Activated CD8-positive, alpha-beta memory T cell treated with anti-CD3 and anti-CD28 coated beads for 1 hour (primary cell): ENCODE measurements at places on chromosomes 3 and 15.

- no peak for DNase-seq
These were observed 99.5 kb downstream of the ZNF621 start for GRCh38 chr3:40624189-40624769.

- DNase-seq: no peak
These were observed 25.6 kb downstream of the TMEM207 start for GRCh38 chr3:190424108-190424477.

DNA sequence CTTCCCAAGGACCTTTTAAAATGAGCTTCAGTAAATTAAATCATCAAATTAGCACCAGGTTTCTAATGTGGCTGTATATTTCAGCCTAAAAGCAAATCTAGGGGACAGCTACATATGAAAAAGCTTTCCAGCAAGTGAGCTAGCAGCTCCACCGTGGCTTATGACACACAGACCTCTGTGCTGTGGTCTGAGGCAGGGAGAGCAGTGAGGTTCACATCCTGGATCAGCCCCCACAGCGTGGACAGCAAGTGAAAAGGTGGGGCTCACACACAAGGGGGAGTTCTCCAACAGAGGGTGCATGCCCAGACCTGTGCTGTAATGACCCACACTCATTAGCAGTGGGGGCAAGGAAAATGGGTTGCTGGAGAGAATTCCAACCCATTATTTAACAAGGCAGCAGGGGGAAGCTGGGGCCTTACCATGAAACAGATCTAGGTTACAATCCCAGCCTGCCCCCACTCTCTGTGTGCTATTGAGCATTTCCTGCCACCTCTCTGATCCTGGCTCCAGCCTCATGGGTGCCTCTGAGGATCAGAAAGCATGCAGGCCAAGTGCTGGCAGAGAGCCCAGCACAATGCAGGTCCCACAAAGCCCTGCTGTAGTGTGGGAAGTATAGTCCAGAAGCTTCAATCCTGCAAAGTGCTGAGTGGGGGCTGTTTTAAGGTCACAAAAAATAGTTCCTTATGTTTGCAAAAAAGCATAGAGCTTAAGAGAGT, 48.2 kb downstream of the RASGRF1 start:
- DNase-seq: no peak

DNA sequence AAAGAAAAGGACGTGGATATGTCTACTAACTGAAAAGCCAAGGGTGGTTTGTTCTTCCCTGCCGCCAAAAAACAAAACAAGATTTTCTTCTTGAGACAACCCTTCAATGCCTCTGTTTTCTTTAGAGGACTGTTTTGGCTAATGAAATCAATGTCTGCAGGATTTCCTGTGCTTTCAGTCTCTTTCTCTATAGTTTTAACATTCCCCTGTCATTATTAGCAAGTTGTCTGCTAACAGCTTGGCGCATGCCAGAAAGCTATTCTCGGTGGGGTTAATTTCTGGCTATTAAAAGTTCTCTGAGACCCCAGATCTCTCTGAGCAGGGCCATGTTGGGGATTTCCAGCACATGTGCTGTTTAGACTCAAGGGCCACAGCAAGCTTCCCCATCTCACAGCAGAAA, 56.7 kb downstream of the ITPR1 start:
- DNase-seq: no peak

DNA sequence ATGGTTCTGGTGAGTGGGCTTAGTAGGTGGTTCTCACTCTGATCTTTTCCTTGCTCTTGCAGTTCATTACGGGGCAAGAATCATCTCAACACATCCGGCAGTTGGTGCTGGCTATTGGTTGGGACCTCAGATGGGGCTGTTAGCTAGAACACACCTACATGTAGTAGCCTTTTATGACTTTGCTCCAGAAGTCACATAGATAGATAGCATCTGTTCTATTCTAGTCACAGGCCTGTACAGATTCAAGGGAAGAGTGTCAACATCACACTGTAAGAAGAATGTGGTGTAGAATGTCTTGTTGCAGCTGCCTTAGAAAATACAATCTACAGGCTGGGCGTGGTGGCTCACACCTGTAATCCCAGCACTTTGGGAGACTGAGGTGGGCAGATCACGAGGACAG, 15.1 kb downstream of the RAB5A start:
- no peak for DNase-seq

DNA sequence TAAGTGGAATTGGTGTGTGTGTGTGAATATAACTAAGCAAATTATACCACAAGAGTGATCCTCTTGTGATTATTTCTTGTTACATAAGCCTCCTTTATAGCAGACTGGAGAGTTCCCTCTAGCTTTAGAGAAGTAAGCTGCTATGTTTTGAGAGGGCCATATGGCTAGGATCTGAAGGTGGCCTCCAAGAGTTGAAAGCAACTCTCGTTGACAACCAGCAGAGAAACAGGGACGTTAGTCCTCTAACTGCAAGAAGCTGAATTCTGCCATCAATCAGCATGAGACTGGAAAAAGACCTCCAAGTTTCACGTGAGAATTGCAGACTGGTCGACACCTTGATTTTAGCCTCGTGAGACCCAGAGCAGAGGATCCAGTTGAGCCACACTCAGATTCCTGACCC, 278.5 kb upstream of the ZNF717 start:
- no peak for DNase-seq

DNA sequence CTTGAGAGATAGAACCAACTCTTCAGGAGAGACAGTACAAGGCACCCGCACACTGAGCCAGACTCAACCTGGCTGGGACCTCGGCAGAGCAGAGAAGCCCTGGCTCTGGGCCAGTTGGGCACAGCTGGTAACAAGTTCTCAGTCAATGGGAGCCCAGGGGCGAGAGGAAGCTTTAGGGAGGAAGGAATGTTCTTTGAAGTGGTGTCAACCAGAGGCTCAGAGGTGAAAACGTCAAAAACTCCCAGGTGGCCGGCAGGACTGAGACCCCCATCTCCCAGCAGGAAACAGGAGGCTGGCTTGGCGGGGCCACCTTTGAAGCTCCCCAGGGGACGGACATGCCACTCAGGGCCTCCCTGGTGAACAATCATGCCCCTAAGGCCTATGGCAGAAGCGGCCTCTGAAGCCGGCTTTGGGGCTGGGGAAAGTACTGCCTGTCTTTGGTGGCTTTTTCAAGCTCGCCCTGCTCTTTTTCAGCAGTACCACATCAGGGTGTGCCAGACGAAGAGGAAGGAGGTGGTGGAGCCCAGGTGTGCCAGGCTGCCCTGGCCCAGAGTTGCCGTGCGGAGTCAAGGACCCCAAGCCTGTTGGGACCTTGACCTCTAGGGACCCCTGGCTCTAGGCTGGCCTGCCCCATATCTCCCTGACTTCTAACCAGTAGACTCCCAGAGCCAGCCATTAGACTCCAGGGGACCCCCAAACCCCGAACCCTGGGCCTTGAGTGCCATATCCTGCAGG, 16.7 kb upstream of the TBC1D21 start:
- no peak for DNase-seq

DNA sequence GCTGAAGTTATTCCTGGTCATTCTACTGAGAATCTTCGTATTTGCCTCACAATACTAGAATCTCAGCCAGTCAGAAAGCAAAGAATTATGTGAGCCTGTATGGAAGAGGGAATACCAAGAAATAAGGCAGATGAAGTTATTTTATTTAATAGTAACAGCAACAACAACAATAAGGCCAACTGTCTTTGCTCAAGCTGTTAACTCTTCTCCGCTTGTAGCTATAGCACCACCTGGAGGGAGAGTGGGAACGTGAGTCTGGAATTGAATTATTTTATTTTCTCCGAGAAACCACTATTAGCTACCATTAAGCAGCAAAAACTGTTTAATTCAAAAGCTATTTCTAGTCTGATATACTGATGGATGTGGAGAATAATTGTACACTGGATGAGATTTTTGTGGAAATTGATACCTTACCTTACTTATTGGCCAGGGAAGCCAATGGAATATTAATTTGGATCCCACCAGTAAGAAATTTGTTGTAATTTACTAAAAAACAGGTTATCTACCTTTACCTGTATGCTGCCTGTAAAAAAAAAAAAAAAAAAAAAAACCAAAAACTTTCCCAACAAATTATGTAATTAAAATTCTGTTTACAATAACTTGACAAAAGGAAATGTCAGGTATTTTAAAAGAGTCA, 50.1 kb downstream of the CALML4 start:
- no peak for DNase-seq

GRCh38 chr15:65723876-65724275, 68.2 kb downstream of the DENND4A start:
- no peak for DNase-seq

GRCh38 chr3:23395115-23395514, 192.0 kb downstream of the UBE2E2 start:
- DNase-seq: no peak

- no peak for DNase-seq
These were observed 51.4 kb downstream of the PCOLCE2 start for GRCh38 chr3:142837526-142837925.

GRCh38 chr3:188041895-188042294, 112.1 kb upstream of the LPP start:
- no peak for DNase-seq

DNA sequence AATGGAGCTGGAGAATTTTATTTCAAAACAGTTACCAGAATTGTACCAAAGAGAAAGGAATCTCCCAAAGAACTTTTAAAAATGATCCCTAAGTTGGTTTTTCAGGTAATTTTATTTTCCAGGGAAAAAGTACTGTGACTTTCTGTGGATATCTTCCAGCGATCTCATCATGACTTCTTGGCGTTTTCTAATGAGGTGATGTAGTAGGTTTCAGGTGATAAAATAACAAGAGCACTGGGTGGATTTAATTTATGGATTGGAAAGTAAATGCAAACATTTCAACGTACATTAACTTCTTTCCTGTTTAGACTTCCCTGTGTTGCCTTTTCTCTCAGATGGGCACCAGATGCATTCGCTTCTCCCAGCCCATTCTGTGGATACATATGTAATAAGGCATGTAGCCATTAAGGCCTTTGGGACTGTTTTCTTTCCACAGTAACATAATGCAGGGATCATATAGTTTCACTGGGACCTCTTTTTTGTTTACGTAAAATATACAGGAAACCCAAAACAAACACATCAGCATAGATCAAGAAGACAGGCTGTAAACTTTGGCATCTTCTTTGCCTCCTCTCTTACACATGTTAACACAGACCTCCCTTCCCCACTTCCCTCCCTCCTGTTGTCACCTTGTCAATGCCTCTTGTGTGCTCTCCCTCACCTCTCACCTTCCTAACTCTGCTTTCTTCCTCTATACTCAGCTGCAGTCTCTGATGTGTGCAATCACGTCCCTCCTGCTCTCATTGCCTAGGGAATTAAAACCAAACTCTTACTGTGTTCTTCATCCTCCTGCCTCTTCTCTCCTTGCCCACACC, 13.0 kb downstream of the PHLDB2 start:
- no peak for DNase-seq

DNA sequence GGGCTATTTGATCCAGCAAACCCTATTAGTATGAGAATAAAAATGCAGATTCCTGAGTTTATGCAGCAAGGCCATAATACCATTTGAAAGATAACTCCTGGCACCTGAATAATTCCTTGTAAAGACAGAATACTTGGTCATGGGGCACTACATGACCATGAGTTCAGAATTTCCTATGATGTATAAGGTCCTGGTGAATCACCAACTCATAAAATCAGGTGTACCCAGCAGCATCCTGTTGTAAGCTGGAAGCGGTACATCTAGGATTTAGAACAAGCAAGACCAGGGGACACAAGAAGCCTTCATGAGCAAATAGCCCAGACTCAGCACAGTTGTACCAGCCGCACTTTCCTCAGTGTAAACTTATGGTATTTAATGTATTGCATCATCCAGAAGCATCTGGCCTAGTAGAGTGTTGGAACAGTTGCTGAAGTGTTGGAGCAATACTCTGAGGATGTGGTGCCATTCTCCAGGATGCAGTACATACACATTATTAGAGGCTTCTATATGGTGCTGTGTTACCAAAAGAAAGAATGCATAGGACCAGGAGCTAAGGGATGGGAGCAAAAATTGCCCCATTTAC, 233.4 kb downstream of the SQOR start:
- no peak for DNase-seq

DNA sequence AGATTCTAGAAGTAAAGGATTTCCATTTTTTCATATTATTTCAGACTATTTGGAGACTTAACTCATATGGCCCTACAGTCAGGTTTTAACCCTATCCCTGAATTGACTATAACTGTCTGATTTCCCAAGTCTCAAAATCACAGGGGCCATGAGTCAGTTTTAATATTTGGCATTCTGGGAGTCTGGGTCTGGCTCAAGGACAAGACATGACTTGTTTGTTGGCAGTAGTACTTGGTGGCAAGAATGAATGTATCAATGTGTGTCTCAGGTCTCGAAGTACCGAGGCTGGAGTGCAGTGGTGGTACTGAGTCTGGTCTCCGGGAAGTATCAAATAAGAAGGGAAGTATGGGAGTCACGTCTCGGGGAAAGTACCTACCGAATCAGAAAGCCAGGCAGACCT, 10.8 kb downstream of the UMPS start:
- no peak for DNase-seq

DNA sequence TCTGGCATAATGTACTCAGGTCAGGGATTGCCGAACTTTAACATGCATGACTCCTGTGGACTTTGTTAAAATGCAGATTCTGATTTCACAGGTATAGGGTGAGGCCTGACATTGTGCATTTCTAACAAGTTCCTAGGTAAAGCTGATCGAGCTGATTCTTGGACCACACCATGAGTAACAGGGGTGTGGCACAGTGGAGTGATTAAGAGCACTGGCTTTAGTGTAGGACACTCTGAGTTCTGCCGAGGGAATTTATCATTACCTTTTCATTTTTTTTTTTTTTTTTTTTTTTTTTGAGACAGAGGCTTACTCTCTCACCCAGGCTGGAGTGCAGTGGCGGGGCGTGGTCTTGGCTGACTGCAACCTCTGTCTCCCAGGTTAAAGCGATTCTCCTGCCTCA, 169.3 kb downstream of the ADAMTS9 start:
- DNase-seq: no peak

- no peak for DNase-seq
These were observed 74.3 kb upstream of the P2RY1 start for GRCh38 chr3:152760591-152760990.

DNA sequence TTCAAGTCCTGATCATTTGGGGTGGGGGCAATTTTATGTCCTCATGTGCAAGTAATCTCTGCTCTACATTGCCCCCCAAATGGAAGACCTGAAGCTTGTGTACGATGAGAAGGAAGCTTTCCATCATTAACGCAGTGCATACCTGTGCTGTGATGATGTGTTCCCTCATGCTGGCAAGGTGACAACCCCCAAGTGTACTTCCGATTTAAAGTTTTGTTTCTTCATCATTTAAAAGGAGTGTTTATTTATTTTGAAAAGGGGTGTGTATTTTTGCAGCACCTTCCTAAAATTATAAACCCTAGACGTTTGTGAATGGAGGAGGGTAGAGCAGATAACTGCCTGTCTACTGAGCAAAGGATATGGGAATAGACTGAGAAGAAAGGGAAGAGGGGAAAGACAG, 45.3 kb downstream of the C2CD4A start:
- DNase-seq: no peak

GRCh38 chr3:155859859-155860258, 5.6 kb upstream of the SLC33A1 start:
- DNase-seq: no peak

DNA sequence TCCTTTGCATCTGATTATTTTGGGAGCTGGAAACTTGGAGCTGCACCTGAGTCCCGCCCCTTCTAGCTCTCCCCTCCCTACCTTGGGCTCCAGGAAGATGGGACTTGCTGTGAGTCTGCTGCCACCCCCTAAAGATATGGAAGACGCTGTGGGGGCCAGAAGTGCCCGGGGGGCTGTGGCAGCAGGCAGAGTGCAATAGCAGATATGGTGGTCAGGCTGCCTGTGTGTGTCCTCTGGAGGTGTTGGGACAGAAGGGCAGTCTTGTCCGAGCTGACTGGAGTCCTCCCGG, 485 bp downstream of the PAK6 start:
- DNase-seq: no peak

- DNase-seq: no peak
These were observed 55.5 kb upstream of the SKIL start for GRCh38 chr3:170302008-170302407.

- no peak for DNase-seq
These were observed 175.8 kb downstream of the TLE3 start for GRCh38 chr15:69921626-69922619.
